SJCRH30 (cell line): ENCODE measurements at places on chromosomes 1 and 21. TPM values are rescaled to one million over a fixed set of nuclear protein-coding genes. Genes with fewer than 3 reads are reported as not detected.

The RGS16 gene
- 96.7 and 101 TPM in 2 replicates for total RNA-seq

The MSTO1 gene
- 21.2 and 23.1 TPM in 2 replicates for total RNA-seq

The ARMH1 gene
- total RNA-seq, result not detected in 2 replicates

The CD53 gene
- 0.08 and 0.15 TPM in 2 replicates for total RNA-seq

The RORC gene
- not detected in 2 replicates for total RNA-seq

The LRRC71 gene
- total RNA-seq, result not detected in 2 replicates

The ANGPTL1 gene
- total RNA-seq, result 1.2 and 2.0 TPM in 2 replicates

The TAS1R1 gene
- total RNA-seq, result 0.14 and 0.20 TPM in 2 replicates

The KCNJ9 gene
- total RNA-seq, result not detected in 2 replicates

The KRTAP22-2 gene
- total RNA-seq, result not detected in 2 replicates

The S100A9 gene
- not detected in 2 replicates for total RNA-seq

The KIF2C gene
- 120 and 124 TPM in 2 replicates for total RNA-seq

The WDR47 gene
- 14.9 and 17.1 TPM in 2 replicates for total RNA-seq

The FCER1G gene
- 0.28 and 0.30 TPM in 2 replicates for total RNA-seq

The AQP10 gene
- not detected in 2 replicates for total RNA-seq

The MAP3K21 gene
- total RNA-seq, result not detected in 2 replicates

The MTARC1 gene
- 1.5 and 1.6 TPM in 2 replicates for total RNA-seq

The LMX1A gene
- total RNA-seq, result not detected in 2 replicates

The OR6N1 gene
- total RNA-seq, result not detected in 2 replicates

The HSD11B1 gene
- total RNA-seq, result not detected in 2 replicates

The RIIAD1 gene
- not detected in 2 replicates for total RNA-seq
